ENCODE measurements at places on chromosomes 6 and 20.

DNA sequence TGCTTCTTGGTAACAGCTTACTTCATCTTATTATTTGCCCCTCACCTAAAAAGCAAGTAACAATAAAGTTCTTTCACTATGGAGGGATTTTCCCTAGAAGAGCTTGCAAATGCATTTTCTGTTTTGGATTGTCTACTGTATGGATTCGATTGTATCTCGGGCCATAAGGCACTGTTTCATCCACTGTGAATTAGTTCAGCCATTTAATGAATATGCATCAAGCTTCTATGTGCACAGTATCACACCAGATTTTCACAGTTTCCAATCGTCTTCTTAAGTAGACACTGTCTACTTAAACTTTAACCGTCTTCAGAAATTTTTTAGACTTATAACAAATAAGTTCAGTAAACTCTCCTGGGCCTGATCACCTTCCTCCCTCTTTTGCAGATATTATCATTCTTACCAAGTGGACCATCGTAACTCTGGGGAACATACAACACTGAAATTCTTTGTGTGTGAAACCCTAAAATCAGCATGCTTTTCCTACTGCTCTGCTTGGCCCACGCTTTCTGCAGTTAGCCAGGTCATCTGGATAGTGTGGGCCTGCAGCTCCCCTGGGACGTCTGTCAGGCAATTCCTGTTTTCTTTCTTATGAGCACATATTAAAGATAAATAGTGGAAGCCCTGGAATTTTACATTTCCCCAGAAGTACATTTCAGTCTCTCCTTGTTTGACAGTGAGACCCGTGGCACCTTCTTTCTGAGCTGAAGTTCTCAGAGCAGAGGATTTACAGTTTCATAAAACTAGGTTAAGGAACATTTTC lies 136.5 kb upstream of the PDE10A start:
- no peak for DNase-seq

DNA sequence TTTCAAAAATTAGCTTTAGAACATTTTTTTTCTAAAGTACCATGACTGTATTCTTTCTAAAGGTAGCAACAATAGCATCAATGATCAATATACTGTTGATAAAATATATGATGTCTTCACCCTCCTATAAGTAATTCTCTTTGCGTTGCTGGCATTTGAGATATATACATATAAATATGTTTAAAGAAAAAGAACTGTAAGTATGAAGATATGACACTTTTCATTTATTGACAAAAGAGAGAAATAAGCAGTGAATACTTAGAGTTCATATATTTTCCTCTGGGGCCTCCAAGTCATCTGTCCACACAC lies 49.4 kb upstream of the SCGN start:
- no peak for DNase-seq

DNA sequence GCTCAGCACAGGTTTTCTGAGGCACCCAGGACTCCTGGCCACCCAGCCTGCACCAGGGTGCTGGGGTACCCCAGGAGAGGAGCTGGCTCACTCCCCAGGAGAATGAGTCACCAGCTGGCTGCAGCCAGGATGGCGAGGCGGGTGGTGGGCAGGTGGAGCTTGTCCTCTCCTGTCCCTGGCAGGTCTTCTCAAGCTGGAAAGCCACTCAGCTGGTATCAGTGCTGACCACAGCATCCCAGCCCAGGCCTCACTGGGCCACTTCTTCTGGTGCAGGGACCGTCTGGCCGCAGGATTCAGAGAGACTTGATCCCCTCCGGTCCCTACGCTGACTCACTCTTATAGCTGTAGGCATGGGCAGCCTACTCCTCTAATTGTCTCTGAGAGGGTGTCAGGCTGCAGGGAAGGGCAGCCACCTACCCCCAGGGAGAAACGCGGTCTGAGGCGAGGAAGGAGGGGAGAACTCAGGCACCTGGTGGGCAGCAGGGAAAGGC lies 22.2 kb downstream of the TFEB start:
- no peak for DNase-seq

DNA sequence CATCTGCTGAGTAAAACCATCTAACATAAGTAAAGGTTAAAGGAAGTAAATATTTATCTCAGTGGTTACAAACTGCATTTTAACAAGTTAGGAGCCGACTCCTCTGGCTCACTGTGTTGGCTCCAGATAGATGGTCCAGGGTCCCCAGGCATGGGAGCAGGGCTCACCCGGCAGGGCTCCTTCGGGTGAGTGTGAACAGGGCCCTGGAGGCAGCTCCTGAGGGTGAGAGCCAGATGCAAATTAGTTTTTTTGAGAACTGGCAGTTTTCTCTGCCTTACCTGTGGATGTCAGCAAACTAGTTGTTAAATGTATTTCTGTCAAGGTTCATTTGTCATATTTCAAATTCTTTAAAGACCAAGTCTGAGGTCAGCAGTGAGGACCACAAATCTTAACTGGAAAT lies 21.5 kb downstream of the TPBG start:
- DNase-seq = no peak

DNA sequence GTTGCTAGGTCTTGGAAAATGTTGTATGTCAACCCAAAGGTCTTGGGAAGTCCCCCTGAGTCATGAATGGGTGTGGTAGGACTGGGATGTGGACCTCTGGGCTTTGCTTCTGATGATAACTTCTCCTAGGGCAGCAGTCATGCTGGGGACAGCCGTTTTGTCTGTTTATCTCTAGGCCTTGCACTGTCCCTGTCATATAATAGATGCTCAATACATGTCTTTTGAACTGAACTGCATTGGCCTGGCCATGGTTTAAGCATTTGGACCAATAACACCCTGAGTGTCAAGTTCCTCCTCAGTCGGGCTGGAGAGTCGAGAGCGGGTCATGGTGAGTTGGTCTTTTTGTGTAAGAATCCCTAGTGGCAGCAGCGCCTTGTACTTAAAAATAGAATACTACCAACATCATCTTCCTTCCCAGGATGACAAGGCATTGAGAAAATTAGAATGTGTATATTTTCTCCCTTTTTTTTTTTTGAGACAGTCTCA lies 43.1 kb downstream of the E2F3 start:
- no peak for DNase-seq

DNA sequence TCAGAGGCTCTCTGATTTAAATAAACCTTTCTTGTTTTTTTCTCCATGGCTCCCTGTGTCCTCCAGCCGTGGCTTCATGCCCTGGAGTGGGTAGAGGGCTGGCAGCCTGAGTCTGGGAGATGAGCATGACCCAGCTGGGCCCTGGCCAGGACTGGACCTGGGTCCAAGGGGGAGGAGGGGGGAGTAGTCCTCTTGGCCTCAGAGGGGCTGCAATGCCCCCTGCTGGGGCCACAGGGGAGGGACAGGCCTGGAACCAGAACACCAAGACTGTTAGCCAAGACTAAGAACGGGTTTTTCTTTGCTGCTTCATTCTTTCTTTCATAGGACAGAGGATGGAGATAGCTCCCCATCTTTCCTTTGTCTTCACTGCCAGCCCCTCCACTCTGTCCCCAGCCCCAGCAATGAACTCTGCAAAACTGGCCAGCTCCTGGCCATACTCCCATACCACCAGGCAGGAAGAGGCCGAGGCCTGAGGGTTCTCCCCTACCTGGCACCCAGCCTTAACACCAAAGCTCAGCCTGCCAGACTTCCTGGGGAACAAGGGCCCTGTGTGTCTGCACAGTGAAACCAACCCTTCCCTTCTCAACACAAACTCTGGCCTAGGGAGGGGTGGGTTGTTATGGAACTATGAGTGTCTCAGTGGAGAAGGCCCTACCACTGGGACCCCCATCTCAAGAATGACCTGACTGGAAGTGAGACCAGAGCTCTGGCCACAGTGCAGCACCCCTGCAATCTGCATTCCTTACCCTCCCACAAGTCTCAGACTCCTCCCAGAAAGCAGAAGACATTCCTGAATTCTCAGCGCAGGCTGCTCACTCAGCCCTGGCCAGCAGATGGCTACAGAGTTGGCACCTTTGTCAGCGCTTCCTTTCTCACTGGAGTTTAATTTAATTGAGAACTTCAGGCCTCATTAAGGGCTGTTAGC lies 11.0 kb downstream of the SLC29A1 start:
- DNase-seq = no peak

GRCh38 chr6:160128879-160129516 lies 7.4 kb downstream of the SLC22A1 start:
- no peak for DNase-seq

- no peak for DNase-seq
Observed at GRCh38 chr20:4247898-4248858, 232.8 kb upstream of the RNF24 start.

DNA sequence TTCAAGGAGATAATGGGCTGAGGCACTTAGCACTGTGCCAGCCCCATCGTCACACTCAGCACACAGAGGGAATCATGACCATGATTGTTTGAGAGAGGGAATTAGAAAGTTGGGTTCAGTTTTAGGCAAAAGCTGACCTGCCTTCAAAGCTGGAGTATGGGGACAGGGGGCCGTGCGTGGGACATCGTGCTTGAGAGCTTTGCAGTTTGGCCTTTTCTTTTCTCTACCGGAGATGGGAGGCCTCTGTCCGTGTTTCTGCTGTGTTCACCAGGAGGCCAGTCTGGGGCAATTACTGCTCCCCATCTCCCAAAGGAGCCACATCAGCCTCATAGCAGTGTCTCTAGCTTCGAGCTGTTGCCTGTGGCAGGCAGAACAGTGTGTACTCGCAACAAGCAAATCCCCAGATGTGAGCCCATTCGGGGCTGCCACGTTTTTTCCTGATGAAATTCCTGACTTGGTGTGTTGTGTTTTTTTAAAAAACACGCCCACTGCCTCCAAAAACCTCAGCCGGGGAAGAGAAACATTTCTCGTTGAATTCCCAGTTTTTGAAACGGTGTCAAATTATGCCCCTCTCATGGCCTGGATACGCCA lies 20.2 kb downstream of the EYA2 start:
- no peak for DNase-seq

DNA sequence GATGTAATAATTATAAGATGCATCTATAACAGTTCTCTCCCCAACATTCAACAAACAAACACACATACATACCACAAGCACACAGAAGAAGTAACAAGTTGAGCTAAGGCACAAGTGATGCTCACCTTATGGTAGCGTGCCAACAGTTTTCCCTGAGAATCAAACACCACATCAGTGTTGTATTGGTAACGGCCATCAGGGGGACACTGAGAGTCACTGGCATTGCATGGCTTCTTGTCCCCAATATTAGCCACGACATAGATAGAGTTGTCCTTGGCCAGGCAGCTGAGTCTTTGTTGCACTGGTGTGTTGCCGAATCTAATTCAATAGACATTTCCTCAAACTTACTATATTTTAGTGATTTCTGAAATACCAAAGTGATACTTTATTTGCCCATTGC lies 14.8 kb upstream of the VNN1 start:
- DNase-seq = no peak

Data from CD8-positive, alpha-beta T cell (primary cell).